ENCODE measurements at places on chromosomes 12 and 14.

DNA sequence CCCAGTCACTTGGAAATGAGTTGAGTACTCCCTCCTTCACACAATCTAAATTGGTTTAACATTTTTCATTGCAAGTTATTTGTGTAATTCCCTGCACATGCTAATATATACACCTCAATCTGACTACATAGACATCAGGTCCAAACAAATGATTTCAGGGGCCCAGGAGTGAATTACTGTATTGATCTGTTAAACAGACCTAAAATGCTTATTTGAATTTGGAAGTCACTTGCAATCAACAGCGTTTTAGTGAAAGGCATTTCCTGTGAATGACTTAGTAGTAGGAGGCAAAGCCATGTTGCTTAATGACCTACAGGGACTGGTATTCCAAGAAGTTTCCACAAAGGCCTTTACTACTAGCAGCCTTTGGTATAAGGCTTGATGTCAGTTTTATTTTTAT, 22.6 kb upstream of the SLC15A5 start:
- no peak for DNase-seq

- DNase-seq: peak; percentile 25
These were observed 233.6 kb downstream of the MED13L start for GRCh38 chr12:116043659-116044535.

DNA sequence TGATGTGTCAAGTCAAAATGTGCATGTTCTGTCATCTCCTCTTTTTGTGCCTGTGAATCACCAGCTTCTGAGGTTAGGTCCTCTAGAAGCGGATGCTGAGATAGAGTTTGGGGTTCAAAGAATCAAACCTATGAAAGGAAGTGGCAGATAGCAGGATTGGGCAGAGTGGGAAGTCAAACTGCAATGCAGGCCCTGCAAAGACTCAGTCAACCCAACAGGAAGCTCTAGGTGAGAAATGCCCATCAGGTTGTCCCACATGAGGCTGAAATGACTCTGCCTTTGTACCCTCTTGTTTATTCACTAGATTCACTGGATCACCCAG, 4.5 kb upstream of the MIA2 start:
- DNase-seq: no peak

GRCh38 chr12:71725011-71725410, 29.7 kb upstream of the RAB21 start:
- no peak for DNase-seq

DNA sequence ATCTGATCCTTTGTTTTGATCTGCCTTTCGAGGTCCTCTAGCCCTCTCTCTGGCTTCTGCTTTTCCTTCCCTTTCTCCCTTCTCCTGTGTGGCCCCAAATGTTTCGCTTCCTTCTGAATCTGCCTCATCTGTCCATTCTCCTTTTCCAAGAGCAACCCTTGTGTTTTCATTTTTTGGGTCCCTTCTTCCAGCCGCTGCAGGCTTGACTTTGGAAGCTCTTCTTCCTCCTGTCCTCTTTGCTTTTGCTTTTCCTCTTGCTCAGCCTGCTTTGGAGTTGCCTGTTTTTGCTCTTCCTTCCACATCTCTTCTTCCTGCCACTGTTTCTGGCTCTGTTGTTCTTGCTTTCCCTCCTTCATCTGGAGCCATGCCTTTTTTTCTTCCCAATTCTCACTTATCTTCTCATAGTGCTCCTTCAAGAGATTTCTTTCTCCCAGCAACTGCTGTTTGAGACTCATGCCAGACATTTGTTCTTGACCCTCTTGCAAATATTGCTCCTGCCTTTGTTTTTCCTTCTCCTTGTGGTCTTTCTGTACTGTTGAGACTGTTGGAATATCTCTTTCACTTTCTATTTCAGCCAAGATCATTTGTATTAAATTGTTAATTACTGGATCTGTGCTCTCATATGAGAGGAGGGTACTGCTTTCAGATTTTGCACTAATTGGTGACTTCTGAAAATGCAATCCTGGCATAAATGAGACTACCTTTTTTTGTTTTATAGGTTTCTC, 42.4 kb downstream of the FAM186A start:
- no peak for DNase-seq

GRCh38 chr12:91880528-91880927, 265.1 kb downstream of the BTG1 start:
- no peak for DNase-seq

DNA sequence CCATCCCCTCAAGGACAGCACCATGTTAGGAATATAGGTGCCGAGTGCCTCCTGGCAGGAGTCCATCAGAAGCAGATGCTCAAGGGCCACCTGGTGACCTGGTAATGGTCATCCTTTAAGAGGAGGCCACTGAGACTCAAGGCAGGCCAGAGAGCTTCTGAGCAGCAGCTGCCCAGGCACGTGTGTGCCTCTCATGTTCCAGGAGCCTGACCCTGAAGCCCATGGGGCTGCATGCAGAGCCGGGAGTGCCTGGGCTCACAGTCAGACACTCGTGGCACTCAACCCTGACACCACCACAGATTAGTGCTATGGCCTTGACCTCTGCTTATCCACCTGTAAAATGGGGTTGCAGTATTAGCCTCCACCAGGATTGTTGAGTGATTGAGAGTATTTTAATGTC, 45.6 kb downstream of the C14orf132 start:
- no peak for DNase-seq
